ENCODE measurements at places on chromosomes 7 and 10.

DNA sequence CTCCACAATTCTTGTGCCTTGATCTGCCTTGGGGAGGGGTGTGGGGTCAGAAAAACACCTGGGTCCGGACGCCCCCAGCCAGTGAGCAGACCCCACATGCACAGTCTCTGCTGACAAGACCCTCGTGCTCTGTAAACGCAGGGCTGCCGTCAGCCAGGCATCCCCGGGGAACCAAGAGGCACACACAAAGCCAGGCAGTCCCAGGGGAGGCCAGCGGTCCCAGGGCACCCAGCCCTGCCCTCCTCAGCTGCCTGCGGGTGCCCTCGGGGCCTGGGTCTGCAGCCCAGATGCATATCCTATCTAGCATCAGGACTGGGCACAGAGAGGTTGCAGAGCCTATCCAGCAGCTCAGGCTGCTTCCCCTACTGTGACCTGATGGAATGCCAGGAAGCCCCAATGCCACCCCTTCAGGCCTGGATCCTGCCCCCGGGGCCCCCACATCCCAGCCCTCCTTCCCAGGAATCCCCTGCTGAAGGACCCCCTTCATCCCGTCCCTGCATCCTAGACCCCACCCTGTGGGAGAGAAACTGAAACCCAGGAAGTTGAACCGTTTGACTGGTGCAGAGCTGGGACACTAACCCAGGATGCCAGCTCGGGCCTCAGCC lies 92.4 kb downstream of the MICALL2 start:
- no peak for DNase-seq

GRCh38 chr10:102948176-102948575 lies 30.1 kb downstream of the CNNM2 start:
- DNase-seq: no peak

DNA sequence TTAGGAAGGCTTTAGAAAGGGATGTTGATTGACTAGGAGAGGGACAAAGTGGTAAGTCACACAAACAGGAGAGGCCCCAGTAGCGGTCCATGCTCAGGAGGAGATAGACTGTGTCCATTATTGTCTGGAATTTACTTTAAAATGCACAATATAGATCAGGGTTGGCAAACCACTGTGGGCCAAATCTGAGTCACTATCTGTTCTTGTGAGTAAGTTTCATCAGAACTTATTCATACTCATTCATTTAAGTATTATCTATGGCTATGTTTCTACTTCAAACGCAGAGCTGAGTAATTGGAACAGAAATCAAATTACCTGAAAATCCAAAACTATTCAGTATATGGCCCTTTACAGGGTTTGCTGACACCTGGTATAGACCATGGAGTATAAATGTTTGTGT lies 166.5 kb downstream of the COL28A1 start:
- DNase-seq: no peak

GRCh38 chr7:27096768-27097514 lies 1.1 kb upstream of the HOXA1 start:
- DNase-seq: no peak

DNA sequence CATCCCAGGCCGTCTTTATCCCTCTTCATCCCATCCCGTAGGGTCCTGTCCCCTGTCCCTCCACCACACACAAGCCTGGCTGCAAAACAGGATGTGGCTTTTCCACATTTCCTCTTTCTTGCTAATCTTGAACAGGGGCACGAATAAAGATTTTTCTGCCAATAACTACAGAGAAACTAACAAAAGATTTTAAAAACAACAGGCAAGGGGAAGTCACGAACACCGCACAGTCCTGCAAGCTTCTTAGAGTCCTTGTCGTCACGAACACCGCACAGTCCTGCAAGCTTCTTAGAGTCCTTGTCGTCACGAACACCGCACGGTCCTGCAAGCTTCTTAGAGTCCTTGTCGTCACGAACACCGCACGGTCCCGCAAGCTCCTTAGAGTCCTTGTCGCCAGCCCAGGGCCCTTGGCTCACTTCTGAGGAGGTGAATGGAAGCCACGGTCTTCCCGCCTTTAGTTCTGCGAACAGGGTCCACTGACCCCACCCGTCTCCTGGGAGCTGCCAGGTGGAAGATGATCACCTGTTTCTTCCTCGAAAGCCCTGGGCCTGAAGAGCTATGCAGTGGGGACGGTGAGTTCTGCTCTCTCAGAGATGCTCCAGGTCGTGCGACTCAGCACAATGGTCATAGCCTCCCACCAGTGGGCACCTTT lies 10.3 kb upstream of the INSIG1 start:
- DNase-seq: no peak

- DNase-seq: no peak
These were observed 942 bp downstream of the TRAPPC14 start for GRCh38 chr7:100157334-100158228.

- DNase-seq: no peak
These were observed 19.8 kb downstream of the ITGB8 start for GRCh38 chr7:20350518-20350951.

- no peak for DNase-seq
These were observed 186.0 kb upstream of the TCF7L2 start for GRCh38 chr10:112763916-112764520.

Measured in activated CD4-positive, alpha-beta T cell treated with anti-CD3 and anti-CD28 coated beads for 1 hour (primary cell).